ENCODE measurements at places on chromosomes 2 and 18.
A peak's percentile ranks its signal among the peaks of the same experiment; 100 is the strongest.

DNA sequence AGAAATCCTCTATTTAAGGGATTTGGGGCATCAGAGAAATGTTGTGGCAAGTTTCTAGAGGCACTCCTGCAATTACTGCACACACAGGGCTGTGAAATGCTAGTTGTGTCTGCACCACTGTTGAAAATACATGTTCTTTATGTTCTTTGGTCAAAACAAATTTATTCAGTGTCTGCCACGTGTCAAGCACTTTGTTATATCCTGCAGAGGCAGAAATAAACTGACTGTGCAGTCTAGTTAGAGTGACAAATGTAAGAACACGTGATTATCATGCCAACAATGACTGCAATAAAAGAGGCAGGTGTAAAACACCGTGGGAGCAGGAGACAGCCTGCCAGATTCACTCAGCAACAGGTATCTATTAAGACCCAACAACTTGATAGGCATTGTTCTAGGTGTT lies 423.3 kb downstream of the LRP1B start:
- no peak for DNase-seq

GRCh38 chr2:102770506-102770905 lies 8.7 kb downstream of the TMEM182 start:
- DNase-seq = peak; percentile 57

DNA sequence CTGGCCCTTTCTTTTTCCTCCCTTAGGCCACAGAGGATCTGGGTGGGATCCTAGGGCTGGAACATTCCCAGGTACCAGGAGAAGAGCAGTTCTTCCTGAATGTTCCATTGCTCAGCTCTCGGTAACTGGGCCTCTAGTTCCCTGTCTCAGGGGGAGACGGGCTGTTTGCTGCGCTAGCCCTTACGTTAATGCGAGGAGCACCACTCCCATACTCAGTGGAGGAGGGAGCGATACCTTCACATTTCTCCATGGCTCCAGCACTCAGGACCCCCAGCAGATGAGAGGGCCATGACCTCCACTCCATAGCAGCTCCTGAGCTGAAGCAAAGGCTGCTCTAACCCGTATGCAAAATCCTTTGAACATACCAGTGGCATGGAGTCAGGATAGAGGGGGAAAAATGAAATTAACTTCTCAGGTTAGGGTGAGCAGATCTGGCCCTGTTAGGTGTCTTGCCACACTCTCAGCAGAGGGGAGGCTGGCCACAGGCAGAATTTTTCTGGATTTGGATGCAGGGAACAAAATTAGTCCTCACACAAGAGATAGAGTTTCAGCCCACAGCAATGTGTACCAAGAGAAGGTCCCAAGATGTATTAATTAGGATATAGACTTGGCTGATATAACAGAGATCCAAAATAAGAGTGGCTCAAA lies 206.7 kb downstream of the ZFP36L2 start:
- no peak for DNase-seq

DNA sequence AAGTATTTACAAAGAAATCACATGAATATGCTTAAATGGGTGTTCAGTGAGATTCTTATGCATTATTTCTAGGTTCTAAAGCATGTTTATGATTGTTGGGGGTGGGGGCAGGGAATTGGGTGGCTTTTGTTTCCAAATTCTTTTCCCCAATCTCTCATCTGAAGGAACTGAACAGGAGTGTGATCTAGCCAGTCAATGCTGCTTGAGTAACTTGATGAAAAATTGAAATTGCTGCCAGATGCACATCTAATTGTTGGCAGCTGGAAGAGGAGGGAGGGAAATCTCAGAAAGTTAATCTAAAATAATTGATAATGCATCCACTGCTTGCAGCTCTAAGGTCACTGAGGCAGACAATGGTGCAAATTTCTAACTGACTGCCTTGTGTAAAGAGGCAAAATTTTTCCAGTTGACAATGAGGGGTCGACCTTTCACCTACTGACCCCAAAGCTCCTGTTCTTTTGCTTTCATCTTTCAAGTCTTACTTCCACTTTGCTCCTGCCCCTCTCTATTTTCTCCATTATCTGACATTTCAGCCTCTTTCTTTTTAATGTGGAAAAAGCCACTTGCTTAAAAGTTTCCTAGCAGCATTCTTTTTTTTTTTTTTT lies 53.3 kb downstream of the IRS1 start:
- no peak for DNase-seq

GRCh38 chr2:126244937-126245336 lies 411.0 kb upstream of the GYPC start:
- DNase-seq = peak; percentile 4

DNA sequence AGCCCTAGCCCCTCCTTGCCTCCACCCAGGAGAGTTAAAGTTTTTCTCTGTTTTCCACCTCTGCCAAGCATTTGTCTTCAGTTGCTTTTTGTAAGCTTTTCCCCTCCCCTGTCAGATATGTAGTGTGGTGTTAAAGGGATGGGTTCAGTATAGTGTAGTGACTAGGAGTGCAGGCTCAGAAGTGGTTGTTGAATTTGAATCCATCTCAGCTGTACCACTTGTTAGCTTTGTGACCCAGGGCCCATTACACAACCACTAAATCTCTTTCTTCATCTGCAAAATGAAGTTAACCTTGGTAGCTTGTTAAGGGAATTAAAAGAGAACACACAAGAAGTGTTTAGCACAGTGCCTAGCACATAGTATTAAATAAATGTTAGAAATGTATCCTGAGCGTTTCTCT lies 56.9 kb downstream of the MAP3K20 start:
- DNase-seq = no peak

GRCh38 chr2:107585851-107586250 lies 240.8 kb upstream of the RGPD4 start:
- peak; percentile 59 for DNase-seq

GRCh38 chr18:45539491-45539891 lies 75.8 kb upstream of the SLC14A2 start:
- DNase-seq = no peak

GRCh38 chr2:119134775-119135174 lies 23.8 kb downstream of the C1QL2 start:
- DNase-seq = no peak

GRCh38 chr2:69202327-69202726 lies 184.7 kb downstream of the GFPT1 start:
- DNase-seq = no peak

DNA sequence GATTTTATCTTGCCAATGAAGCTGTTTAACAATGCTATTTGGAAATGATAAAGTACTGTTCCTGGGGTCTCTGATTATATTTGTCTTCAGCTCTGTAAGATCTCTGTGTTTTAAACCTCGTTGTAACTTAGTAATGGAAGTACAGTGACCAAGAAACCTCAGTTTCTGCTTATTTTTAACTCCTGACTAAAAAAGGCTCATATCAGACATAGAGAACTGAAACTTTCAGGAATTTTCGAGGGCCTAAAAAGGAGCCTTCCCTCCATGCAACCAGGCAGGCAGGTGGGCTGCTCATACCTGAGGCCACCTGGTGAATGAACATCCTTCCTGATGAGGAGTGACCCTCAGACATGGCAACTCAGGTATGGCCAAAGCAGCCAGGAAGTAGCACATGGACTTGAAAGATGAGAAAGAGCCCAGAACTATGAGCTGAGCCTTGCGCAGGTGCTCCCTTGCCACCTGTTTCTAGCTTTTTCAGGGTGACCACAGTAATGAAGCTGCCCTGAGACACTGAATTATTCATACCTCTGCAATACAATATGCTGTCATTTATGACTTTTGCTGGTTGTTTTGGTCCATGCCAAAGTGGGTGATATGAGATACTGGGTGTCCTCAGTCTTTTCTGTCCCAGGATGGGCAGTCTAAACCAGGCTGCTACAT lies 23.9 kb downstream of the MYO3B start:
- DNase-seq = no peak

- no peak for DNase-seq
These were observed 1284.9 kb upstream of the LRRTM1 start for GRCh38 chr2:81589406-81589805.

DNA sequence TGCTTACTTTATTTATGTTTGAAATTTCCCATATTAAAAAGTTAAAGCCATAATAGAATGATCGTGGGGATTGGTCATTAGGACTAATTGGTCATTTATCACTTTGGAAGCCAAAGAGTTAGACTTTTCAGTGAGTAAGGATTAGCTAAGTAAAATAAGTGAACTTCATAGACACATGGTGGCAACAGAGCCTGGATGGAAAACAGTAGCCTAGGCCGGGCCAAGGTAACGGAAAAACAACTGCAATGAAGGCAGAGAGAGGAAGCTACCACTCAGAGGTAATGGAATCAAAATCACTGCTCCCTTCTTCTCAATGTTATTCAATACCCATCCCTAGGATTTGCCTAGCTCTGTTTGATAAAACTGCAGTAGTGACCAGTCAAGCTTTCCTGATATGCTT lies 4.1 kb upstream of the GCG start:
- no peak for DNase-seq

- DNase-seq = no peak
These were observed 22.1 kb downstream of the AAK1 start for GRCh38 chr2:69621440-69621839.

- DNase-seq = no peak
These were observed 79.2 kb downstream of the BARD1 start for GRCh38 chr2:214730248-214730647.

DNA sequence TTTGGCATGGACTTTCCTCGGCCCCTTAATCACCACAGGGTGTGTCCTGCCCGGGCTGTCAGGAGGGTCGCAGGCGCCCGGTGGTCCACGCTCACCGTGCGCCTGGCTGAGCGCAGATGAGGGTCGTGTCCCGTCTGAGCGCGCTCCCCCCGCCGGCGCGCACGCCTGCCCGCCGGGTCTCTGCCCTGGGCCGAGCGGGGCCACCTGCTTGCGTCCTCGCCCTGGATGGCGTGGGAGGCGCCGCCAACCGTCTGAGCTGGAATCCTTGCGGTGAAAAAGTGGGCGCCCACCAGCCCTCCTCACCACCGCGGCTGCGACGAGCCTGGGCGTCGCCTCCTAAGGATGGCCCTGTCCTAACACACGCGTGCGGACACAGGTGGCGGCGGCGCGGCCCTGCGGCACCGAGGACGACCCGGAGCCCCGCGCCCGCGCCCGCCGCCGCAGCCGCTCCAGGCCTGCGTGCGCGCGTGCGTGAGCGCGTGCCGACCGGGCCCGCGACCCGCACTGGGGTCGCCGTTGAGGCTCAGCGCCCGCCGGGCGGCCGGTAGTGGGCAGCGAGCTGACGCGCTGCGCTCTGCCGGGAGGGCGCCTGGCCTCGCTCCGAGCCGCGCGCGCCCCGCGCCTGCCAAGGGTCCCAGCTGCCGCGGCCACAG lies 126.6 kb downstream of the ARHGEF4 start:
- DNase-seq = no peak

- no peak for DNase-seq
These were observed 142.1 kb downstream of the ASXL3 start for GRCh38 chr18:33720133-33720532.

GRCh38 chr2:54839461-54840255 lies 116.2 kb downstream of the EML6 start:
- no peak for DNase-seq

DNA sequence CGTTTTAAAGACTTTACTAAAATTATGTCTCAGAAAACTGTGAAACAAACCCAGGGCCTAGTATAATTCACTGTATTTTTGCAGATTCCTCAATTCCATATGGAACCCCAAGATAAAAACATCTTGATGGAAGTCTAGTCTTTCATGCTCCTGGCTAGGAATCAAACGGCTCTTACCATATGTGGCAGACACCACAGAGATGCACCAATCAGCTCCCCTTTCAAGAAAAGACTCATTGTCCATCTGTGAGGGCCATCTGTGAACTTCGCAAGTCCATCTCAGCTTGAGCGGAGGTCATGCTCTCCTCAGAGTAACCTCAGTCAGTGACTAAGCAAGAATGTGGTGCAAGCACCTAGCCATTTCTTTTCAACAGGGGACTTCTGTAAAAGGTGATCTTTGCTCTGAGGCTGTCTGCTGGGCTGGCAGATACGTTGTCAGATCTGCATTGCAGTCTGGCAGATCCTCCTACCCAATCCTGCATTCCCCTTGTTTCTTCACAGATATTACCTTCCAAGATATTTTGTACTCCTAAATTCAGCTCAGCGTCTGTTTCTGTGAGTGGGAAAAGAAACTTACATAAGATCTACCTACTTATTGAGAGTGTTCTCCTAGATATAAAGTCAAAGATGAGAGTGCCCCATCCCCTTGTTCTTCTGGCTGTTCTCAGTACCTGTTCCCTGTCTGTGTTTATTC lies 419.3 kb downstream of the SPAG16 start:
- DNase-seq = no peak

DNA sequence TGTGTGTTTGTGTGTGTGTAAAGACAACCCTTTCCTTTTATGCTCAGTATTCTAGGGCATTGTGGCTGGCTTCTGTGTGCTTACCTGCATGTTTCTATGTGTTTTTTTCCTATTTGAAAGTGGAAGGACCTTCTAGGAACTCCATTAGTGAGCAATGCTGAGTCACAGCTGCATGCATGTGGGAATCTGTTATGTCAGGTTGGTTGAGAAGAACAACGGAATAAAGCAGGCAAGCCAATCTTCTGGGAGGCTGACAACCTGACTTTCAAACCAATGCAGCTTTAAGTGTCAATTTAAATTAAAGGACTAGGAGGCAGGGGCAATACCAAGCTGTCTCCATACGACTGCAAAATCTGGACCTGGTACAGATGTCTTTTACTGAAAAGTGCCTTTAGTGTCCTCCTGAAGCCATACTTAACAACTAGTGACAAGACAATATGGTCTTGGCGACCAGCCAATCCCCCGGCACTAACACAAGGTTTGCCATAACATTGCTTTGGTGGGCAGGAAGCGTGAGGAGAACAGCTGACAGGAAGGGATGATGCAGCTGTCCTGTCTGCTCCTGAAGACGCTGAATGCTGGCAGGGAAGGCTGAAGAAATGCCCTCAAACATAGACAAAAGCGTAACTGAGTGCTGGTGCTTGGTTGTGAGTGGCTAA lies 514.7 kb upstream of the CDH7 start:
- DNase-seq = no peak

GRCh38 chr2:216023055-216023648 lies 9.8 kb upstream of the MREG start:
- peak; percentile 44 for DNase-seq

- no peak for DNase-seq
These were observed 243.3 kb downstream of the LOXHD1 start for GRCh38 chr18:46413684-46414083.

- DNase-seq = no peak
These were observed 13.1 kb downstream of the CHST10 start for GRCh38 chr2:100404411-100404810.

- DNase-seq = peak; percentile 72
These were observed 35.4 kb upstream of the HNMT start for GRCh38 chr2:137928547-137929518.

- no peak for DNase-seq
These were observed 150.4 kb downstream of the PTH2R start for GRCh38 chr2:208556983-208557484.

DNA sequence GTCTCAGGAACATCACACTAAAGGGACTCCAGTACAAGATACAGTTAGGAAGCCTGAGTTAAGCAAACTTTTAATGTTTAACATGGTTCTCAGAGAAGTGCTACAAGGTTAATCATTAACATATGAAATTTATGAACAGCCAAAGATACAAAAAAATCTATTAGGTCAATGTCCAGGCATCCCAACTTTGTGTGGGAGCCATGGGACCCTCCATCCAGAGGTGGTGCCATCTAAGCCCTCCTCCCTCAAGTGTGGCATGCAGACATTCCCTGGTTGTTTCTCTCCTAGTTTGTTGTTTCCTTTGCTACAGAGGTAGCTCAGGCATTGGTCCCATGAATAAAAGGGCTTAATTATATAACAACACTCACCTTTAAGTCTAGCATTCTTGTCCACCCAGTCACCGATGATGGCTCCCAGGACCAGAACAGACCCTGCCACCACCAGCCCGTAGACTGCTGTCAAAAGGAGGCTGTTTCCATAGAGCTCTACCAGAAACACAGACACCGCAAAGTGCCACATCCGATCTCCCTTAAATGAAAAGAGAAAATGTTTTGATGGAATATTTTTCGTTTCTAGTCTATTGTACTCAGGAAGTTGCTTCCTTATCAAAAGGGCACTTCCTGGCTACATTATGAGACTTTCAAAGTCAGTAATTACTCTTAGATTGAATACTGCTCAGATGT lies 5.7 kb downstream of the SLC40A1 start:
- DNase-seq = no peak

All from EL (cell line).